ENCODE measurements at places on chromosomes 12 and 14.

- DNase-seq: no peak
Measured at GRCh38 chr14:35044939-35045797, 904 bp upstream of the FAM177A1 start.

DNA sequence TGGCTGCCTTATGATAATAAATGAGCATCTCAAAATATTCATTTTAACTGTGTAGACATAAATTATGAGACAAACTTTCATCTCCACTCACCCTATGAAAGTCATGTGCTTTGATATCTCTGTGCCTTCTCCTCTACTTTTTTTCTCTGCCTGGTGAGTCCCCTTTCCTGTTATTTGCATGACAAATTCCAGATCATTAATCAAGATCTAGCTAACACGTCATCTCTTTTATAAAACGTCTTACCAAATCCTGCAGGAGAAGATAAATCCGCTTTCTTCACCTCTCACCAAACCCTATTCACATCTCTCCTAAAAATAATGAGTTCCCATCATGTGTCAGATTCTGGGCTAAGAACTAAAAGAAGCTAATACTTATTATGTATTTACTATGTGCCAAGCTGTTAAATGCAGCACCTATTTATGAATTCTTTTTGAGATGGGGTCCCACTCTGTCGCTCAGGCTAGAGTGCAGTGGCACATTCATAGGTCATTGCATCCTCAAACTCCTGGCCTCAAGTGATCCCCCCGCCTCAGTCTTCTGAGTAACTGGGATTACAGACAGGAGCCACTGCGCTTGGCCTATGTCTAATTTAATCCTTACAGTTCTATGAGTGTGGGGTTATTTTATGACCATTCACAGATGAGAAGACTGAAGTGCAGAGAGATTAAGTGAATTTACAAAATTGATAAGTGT, 26.7 kb downstream of the SPX start:
- no peak for DNase-seq

GRCh38 chr12:95731519-95731958, 59.0 kb downstream of the NTN4 start:
- no peak for DNase-seq

DNA sequence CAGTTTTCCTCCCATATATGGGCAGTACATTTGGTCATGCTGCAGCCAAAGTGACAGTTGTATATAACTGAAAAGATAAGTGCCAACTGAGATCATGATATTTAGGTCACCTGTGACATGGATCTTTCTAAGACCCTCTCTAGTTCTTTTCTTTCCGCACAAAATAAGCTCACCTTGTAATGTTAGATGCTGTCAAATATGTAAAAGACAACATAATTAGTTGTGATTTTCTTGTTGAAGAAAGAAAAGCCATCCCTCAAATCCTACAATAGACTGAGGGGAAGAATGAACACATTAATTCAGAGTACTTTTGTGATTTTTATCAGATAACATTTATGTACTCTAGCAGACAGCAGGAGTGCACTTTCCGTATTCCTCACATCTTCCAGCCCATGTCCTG, 37.4 kb downstream of the OVCH1 start:
- no peak for DNase-seq

DNA sequence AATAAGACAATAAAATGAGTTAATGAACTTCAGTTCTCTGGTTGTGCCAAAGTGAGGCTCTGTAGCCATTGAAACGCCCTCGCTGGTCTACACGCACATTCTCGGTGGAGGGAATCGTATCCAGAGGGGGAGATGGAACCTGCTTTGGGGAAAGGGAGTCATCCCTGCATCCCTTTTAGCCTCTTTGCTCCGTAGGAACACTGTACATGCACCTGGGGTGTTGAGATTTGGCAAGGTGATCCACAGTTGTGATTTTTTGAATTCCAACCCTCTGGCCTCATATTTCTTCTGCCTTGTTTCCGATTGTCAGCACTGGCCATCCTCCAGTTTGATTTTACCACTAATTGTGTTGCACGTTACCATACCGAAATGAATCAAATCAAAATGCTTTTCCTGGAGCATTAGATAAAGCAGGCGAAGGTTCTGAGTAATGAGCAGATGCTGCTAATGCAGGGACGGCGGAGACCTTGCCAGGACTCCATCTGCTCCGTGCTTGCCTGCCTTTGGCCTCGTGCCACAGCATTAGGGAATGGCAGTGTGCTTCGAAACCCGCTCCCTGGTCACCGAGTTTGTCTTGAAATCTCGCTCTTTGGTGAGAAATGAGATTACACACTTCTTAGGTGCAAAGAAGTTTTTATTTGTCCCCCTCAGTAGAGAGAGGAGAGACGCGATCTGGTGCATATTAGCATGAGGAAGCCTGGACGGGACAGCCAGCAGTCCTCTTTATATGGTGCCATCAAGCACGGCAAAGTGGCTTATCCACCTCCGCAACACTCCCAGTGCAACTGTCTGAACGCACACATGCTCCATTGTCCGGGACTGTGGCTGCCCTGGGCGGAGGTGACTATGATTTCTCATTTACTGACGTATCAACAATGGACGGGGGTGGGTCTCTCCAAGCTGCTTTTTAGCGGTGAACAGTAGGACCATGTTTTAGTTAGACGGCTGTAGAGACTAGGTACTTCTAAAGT, 59.1 kb downstream of the FBXW8 start:
- DNase-seq: no peak

- no peak for DNase-seq
Measured at GRCh38 chr14:71243697-71244096, 336.4 kb downstream of the PCNX1 start.

DNA sequence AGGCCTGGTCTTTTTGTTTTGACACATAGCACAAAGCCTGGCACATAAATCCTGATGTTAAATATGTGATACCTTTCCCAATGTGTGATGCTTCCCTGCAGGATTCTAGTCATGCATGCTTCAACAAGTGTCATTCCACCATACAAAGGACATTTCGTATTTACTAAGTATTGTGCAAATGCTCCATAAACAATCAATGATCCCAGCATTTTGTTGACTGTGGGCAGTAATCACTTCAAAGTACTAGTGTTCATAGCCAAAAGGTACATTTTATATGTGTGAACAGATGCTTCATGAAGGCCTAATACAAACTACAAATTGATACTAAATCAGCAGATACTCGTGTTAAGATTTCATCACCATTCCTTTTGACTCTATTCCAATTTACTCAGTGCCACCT, 4.4 kb downstream of the CCNB1IP1 start:
- no peak for DNase-seq

DNA sequence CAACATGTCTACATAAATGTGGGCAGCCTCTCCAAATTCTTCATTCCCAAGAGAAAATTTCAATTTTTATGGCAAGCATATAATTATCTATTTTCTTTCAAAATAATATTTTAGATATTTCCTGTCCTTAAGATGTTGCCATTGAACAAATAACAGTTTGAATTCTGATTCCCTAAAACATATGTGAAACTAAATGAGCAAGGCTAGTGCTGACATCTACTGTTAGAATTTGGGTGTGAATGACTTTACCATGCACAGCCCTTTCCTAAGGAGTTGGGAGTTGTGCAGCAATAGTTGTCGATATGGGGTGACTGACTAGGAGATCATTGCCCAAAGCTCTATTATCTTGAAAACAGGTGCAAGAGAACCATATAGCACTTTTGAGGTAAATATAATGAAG, 108.2 kb upstream of the SLC38A4 start:
- DNase-seq: peak; percentile 40

- DNase-seq: no peak
Measured at GRCh38 chr14:26896447-26896846, 298.6 kb upstream of the NOVA1 start.

DNA sequence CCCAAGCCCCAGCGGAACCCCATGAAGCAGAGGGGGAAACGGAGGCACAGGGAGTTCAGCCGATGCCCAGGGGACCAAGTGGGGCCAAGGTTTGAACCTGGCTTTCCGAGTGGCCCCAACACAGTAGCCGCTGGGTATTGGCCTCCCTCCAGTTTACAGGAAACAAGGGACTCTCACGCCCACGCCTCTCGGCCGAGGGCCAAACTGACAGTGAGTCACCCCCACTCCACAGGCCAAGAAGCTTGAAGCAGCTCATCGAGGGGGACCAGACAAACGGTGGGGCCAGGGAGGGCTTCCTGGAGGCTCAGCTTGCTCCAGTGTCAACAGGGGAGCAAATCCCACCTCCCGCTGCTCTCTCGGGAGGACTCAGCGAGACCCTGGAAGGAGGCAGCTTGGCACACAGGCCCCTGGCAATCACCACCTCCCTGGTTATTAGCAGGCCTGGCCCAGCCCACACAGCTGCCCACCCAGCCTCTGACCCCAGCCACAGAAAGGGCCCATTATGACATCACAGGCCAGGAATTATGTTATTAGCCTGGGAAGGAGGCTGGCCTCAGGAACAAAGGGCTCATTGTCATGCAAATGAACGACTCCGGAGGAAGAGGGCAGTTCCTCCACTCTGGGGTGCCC, 54.6 kb downstream of the NCOR2 start:
- peak; percentile 92 for DNase-seq

DNA sequence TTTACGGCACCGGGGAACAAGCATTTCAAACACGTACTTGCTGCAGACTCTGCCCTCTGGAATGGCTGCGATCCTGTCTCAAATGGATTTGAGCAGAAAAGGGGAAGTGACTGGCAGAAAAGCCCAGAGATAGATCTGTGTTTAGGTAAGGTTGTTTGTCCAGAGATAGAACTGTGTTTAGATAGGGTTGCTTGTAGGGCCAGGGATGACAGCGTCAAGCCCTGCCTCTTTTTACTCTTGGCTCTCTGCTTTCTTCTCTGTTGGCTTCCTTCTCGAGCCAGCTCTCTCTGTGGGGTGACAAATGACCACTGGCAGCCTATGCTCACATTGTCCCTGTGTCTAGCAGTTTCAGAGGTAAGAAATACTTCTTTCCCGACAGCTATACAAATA, 11.4 kb downstream of the DGLUCY start:
- DNase-seq: no peak

DNA sequence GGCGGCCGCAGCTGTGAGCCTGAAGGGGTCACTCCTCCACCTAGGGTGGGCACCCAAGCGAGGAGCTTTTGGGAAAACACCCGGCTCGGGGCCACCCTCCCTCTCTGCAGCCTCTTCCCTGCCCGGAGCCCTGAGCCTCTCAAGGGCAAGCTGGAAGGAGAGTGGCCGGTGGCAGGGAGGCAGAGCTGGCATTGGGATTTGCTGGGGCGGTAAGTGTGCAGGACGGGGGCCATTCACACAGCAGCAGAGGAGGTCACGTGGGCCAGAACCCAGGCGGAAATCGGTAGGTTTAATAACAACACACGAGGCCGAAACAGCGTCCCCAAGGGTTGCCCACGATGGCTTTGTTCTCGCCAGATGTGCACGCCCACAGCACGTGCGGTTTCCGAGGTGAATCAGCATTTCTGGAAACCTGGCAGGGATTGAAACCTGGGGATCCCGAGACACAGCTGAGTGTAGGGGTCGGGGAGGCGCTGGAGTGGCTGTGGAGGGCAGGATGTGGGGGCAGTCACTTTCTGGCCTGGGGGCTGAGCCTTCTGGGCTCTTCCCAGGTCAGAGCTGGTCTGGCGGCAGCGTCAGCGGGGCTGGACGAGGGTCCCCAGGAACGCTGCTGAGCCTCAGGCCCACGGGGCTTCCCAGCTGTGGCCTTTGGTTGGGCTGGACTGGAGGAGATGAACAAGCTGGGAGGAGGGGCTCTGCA, 23.5 kb downstream of the NOC4L start:
- DNase-seq: no peak

- DNase-seq: no peak
Measured at GRCh38 chr14:90892970-90893369, 76.7 kb upstream of the TTC7B start.

GRCh38 chr12:83958997-83959396, 953.6 kb downstream of the SLC6A15 start:
- DNase-seq: no peak

GRCh38 chr12:111503116-111503515, 96.0 kb downstream of the ATXN2 start:
- DNase-seq: no peak

DNA sequence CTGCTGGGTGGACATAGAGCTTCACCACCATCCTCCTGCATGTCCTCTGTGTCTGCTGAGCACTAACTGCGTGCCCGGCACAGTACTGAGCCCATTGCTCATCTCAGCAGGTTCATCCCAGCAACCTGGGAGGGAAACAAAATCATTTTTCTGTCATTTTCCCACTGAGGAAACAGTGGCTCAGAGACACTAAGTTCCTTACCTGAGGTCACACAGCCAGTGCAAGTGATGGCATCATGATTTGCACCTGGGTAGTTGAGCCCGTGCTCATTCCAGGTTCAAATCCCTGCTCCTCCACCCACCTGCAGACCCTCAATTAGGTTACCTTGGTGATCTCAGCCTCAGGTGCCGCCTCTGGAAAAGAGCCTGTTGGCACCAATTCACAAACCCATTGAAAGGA, 23.4 kb downstream of the RNFT2 start:
- no peak for DNase-seq

- DNase-seq: no peak
Measured at GRCh38 chr12:27208414-27208750, 35.7 kb upstream of the STK38L start.

DNA sequence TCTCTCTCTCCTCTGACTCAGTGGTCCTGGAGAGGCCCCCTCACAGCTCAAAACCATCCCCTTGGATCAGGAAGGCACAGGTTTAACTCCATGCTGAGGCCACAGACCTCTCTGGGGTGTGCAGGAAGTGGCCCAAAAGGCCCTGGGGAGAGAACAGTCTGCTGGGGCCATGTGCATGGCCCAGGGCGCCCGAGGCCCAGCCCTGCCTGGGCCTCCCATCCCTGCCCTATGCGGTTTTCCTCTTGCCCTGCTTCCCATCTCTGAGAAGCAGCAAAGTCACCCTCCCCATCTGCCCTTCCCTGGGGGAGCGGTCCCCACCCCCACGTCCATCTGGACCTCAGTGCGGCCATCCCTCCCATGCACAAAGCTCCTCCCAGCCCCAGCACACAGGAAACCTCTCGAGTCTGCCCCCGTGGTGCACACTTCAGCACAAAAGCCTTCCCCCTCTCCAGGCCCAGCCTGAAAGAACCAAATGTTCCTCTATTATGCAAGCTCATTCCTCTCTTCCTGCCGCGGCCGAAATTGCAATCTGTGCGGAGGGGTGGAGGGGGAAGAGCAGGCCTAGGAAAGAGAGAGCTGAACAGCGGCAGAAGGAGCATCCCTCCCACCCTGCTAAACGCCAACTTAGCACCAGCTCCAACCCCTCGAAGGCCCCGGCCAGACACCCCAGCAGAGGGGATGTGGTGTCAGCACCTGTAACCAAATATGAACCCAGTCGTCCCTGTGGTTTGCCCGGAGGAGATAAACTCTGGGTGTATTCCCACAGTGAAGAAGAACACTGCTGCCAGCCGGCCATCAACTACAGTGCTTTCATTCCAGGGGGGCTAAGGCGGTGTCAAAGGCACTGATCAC, 108.5 kb downstream of the SCARB1 start:
- no peak for DNase-seq

DNA sequence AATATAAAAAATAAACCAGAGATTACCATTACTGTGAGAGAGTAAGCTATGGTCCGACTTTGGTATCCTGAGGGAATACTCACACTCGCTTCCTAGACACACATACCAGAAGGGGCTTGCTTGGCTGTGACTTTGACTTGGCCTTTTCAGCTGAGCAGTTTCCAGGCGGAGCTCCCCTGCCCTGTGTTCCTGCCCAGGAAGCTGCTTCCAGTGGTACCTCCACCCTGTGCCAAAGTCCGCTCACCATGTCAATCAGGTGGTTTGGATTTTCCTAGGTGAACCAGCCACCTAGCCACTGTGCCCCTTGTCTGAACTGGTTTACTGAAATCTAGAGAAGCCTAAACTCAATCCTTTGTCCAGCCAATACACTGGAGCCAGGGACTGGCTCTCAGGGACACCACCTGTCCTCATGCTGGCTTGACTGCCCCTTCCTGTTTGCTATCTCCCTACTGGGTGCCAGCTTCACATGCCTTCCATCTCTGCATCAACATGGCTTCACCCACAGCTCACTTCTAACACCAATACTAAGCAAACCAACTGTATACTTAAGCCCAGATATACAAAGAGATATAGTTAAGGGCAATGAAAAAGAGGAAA, 28.6 kb downstream of the MAX start:
- no peak for DNase-seq

All from brain pericyte (primary cell).